Activated naive CD8-positive, alpha-beta T cell treated with anti-CD3 and anti-CD28 coated beads for 36 hours (primary cell): ENCODE measurements at places on chromosomes 1 and 21. TPM values are rescaled to one million over a fixed set of nuclear protein-coding genes. Genes with fewer than 3 reads are reported as not detected.

DNA sequence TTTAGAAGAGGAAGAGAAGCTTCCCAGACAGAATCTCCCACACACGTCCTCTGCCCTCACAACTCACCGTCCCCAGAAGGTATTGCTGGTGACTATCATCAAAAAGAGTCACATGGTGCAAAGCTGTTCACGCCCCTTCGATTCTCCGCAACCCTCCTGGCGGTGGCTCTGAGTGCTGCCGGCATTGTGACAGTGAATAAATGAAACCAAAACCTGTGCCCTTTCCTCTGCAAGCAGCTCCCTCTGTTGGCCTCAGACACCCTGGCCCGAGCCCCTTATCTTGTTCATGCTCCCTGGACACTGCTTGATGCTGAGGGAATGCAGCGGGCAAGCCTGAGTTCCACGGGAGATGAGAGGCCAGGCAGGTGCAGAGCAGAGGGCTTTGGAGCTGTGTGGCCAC lies 510.3 kb downstream of the NPHP4 start:
- no peak overlapping the region for H3K4me3 ChIP-seq
- peak; percentile 54 for DNase-seq
- no peaks in the 10 kb centered on the region for H3K36me3 ChIP-seq
- no peak overlapping the region for H3K27ac ChIP-seq
- H3K27me3 ChIP-seq: no peaks in the 10 kb centered on the region

The FAM163A gene
- not detected for total RNA-seq

The MMP23B gene
- total RNA-seq: 1.4 TPM

The DMRTA2 gene
- not detected for total RNA-seq
